Lower leg skin (tissue), 4 donors: ENCODE measurements at places on chromosomes 1 and 21.

- no peak for DNase-seq
Measured at GRCh38 chr1:182170891-182171461, 109.5 kb upstream of the ZNF648 start.

GRCh38 chr1:1627829-1628753 lies 3.9 kb upstream of the MMP23B start:
- no peak for DNase-seq

DNA sequence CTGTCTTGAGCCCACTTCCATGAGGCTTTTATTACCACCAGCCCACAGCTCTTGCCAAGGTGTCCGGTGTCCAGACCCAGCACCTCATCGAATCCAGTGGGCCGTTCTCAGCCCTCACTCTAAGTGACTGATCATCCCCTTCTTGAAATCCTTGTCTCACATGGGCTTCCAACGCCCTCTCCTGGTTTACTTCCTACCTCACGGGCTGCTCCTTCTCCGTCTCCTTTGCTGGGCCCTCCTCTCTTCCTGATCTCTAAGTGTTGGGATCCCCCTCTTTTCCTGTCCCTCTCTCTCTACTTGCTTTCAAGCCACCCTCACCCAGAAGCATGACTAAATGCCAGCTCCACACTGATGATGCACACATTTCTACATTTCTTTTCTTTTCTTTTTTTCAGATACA lies 9.0 kb upstream of the RHBG start:
- DNase-seq = peak; percentile 67

- no peak for DNase-seq
Measured at GRCh38 chr1:36307601-36308330, 1.6 kb downstream of the SH3D21 start.

GRCh38 chr1:119204197-119204960 lies 63.9 kb upstream of the WARS2 start:
- no peak for DNase-seq

DNA sequence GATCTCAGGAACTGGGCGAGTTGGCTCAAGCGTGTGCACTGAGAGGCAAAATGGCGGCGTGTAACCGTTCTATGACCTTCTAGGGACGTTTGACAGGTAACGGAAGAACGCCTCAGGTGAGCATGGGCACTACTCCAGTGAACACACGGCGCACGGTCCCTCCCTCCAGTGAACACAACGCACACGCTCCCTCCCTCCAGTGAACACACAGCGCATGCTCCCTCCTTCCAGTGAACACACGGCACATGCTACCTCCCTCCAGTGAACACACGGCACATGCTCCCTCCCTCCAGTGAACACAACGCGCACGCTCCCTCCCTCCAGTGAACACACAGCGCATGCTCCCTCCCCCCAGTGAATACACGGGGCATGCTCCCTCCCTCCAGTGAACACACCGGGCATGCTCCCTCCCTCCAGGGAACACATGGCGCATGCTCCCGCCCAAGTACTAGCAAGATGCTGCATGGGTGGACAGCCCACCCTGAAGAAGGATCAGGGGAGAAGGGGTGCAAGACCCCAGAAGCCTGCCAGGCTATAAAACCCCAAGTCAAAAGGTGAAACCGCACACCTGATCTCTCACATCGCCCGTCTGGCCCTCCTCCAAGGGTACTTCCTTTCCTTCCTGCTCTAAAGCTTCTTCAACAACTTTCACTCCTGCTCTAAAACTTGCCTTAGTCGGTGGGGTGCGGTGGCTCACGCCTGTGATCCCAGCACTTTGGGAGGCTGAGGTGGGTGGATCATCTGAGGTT lies 3.5 kb downstream of the C1orf159 start:
- DNase-seq = no peak

GRCh38 chr1:53617382-53617781 lies 121.6 kb downstream of the GLIS1 start:
- peak; percentile 54 for DNase-seq

DNA sequence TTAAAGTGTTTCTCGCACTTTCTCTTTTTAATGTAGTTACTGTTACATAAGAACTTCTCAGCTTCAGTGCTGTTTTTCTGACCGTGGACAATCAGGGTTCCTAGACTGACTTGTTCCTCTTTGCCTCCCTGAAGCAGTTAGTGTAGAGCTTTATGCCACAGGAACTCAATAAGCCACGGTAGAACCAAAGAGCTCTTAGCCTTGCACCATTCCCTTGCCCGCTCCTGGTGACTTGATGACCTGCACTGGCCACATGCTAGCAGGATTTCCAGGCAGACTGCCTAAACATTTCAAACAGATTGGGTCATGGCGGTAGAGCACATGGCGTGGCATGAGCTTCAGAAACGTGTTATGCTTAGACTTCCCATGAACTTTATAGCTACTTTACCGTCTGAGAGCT lies 18.8 kb upstream of the FASLG start:
- DNase-seq = no peak

GRCh38 chr1:46012236-46012635 lies 120.2 kb downstream of the PIK3R3 start:
- no peak for DNase-seq

- no peak for DNase-seq
Measured at GRCh38 chr1:21618561-21619374, 50.4 kb downstream of the RAP1GAP start.

DNA sequence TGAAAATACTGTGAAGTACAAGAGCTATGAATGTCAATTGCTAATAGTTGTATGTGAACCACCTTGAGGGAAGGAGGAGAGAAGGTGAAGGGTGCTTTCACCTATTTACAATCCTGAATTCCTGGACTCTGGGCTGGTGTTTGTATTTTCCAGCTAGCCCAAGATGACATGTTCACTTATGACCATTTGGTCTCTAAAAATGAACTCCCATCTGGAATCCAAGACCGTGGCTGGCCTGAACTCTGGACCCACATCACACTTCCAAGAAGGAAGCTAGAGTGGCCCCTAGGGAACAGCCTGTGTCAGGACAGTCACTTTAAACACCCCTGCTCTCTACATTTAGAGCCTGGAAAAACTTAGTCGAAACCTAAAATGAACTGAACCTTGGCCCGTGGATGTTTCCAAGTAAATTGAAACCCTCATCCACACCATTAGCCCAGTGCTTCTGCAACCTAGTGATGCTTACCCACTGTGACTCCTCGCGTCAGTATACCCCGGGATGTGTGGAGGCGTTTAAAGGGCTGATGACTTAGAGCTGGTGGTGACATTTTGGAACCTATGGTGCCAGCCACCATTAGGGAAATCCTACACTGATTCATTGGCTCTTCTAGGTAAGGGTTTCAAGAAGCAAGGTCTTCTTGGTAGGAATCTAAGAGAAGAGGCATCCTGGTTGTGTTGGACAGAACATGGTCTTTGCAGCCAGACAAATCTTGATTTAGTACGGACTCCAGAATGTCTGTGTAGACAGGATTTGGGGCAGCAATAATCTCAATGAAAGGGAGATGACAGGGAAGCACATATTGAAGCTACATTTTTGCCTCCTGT lies 171.5 kb upstream of the IRF2BP2 start:
- DNase-seq = peak; percentile 86

DNA sequence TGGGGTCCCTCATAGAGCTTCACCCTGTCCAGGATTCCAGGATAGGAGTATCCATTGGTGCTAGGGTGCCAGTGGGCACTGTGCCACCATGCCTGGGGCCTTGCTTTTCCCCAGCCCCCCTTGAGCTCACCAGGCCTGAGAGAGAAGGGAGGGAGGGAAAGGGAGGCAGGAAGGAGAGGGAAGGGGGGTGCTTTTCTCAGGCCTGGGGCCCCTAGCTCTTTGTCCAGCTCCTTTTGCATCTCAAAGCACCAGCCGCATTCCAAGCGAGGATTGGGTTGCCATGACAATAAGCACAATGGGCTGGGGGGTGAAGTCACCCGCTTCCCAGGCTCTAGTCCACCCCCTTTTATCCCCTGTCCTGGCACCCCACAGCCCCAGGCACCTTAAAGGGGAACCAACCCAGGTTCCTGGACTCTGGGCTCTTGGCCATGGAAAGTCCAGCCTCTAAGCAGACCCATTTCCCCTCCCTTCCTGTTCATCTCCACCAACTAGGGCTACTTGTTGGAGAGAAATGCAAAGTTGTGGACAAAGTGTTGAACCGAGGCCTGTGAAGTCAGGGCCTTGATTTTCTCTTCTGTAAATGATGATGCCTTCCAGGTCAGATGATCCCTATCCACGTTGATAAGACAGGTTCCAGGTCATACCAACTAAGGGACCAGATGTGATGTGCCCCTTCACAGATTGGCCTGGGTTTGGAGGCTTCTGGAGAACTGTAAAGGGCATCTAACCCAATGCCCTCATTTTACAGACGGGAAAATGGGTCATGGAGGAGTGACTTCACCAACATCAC lies 11.4 kb downstream of the THBS3 start:
- DNase-seq = no peak

GRCh38 chr1:168081373-168082007 lies 55.2 kb downstream of the GPR161 start:
- peak; percentile 83 for DNase-seq

GRCh38 chr1:212232090-212232489 lies 53.1 kb upstream of the PPP2R5A start:
- DNase-seq = no peak

DNA sequence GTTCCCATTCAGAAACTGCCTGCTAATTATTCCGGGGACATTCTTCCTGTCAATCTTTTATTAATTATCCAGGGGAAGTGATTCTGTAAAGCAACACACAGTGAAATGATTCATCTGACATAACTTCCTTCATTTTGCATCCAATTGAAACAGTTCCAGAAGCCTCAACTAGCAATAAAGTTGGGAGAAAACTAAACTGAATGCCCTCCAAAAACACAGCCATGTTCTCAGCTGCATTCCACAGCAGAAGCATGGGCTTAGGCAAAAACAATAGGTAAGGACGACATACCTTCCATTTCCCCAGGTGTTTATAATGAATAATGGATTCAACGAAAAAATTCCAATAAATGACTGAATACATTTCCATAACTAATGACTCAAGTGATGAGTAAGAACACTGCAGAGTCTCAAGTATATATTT lies 36.9 kb upstream of the TARBP1 start:
- DNase-seq = no peak

GRCh38 chr1:108590957-108591356 lies 31.1 kb downstream of the EEIG2 start:
- DNase-seq = no peak

DNA sequence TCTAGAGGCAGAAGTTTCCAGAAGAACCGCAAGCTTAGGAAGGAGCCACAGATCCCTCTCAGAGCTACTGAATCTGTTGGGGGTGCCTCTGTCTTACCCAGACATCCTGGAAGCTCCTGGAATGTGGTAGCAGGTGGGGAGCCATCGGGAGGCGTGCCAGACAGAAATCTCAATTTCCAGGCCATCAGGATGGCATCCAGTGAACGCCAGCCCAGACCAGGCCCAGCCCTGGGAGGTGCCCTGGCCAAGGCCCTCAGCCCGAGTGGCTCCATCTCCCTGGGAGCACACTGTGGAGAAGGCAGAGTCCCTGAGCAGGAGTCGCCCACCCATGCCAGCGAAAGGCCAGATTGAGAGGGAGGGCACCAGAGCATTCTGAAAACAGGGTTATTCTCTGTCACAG lies 2.5 kb downstream of the ABCA4 start:
- DNase-seq = no peak

GRCh38 chr1:20376880-20377494 lies 86.3 kb downstream of the VWA5B1 start:
- DNase-seq = peak; percentile 88

DNA sequence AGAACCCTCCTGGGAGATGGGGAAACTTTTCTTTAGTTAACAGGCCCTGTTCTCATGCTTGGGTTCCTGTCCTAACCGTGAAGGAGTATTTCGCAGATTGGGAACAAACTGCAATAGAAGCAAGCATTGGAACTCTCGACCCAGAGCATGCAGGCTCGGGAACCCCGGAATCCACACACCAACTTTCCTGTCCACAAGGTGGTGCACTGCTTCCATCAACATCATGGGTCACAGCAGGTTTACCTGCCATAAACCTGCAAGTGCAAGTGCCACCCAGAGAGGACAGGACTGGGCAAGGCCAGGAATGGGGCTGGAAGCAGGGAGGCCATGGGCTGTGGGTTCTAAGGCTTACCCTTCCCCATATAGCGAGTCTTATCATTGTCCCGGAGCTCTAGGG lies 6.9 kb downstream of the ENO1 start:
- DNase-seq = no peak

DNA sequence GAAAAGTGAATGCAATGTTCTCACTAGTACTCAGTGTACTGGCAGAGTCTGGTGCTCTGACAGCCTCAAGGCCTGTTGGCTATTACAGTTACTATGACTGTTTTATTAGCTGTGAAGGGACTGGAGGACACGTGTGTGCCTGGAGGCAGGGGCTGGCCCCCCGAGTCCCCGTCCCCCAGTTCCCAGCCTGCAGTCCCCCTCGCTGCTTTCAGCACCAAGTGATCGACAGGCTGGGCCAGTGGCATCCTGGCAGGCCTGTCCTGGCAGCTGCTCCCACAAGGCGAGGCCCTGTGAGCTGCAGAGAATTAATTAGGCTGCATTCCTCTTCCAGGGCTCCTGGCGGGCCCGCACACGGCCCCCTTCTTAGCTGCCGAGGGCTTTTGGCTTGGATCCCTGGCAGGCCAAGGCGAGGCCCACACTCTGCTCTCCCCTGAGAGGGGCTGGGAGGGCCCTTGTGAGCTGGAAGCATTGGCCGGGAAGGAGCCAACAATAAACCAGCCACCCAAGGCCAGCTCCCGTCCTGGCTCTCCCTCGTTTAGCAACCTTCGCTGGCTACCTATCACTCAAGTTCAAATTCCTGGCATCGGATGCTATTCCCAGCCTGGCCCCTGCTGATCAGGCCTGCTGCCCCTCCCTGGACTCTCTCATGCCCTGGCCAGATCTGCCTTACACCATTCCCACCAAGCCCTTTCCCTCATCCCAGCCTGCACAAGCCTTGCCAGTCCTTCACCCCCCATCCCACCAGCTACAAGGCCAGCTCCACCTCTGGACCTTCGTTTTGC lies 9.8 kb downstream of the EDN2 start:
- peak; percentile 90 for DNase-seq

- no peak for DNase-seq
Measured at GRCh38 chr1:160127865-160128523, 12.4 kb downstream of the ATP1A2 start.

GRCh38 chr1:153057375-153057774 lies at the start of gene SPRR2A:
SPRR2A (minus strand) TSS chr1:153057512; CDS start chr1:153056735, 777 bp downstream.
- DNase-seq = no peak

DNA sequence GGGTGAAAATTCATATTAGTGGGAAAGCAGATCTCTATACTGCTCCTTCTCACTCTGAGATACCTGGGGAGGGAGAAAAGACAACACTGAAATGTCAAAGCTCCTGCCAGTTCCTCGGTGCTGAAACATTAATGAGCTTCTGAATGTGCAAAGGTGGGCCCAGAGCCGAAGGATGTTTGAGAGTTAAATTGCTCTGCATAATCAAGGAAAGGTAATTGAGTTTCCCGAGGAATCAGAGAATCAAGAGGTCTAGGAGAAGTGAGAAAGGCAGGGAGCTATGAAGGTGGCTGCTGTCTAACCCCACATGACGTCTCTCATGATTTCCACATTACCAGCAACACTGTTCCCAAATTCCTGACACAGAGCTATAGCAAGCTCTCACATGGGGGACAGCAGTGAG lies 346.7 kb downstream of the SMYD3 start:
- no peak for DNase-seq

- no peak for DNase-seq
Measured at GRCh38 chr1:201370500-201370899, 7.0 kb downstream of the TNNT2 start.

- DNase-seq = no peak
Measured at GRCh38 chr21:46633566-46633965, 1.9 kb upstream of the PRMT2 start.
